Activated T-helper 17 cell treated with anti-CD3 and anti-CD28 coated beads, Interleukin-2, amount 50 U/mL, for 72 hours (primary cell): ENCODE measurements at places on chromosomes 12 and 14. TPM values are rescaled to one million over a fixed set of nuclear protein-coding genes. Genes with fewer than 3 reads are reported as not detected.

DNA sequence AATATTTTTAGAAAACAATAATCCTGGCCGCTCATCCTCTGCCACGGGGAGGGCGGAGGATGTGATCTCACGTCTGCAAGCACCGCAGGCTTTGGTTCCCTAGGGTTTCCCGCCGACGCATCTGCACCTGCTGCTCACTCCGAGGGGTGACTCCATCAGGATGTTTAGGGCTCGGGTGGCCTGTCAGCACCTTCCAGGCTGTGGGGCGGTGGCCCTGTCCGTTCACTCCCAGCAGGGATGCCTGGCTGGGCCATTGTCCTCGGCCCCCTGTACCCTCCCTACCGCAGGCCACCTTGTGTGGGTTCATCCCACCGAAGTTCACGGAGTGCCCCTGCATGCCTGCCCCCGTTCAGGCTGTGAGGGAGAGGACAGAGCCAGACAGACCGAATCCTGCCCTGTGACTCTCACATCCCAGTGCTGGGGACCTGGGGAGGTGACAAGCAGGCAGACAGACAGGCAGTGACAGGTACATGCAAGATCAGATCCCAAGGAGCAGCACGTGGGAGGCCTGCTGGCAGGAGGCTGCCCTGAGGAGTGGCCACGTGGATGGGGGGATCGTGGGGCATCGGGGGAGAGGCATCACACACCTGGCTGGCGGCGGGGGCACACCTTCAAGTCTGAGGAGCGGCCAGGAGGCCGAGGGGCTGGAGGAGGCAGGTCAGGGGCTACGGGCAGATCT is 112.6 kb downstream of the ADGRD1 start:
- ATAC-seq = no peak

DNA sequence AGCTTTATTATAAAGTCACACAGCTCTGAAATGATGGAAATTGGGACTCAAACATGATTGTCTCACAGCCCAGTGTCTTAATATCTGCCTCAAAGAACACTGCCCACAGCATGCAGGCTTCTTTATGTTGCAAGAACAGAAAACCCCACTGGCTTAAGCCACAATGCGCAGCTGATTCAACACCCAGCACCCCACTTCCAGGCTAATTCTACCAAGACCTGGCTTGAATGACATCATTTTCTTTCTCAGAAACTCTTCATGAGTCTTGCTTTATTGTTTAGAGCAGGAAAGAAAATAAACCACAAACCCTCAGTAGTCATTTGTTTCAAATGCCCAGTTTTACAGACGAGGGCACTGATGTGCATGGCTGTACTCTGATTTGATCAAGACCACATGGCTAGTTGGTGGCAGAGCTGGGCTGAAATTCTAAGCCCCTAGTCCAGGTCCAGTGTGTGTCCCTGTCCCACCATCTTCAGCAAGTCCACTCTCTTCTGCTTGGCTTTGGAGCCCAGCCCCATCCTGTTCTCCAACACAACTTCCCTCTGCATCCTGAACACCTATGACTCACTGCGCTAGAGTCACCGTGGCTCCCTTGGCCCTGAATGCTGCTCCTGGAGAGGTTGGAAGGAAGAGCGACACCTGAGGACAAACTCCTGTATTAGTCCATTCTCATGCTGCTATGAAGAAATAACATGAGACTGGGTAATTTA is 50.3 kb upstream of the SRSF5 start:
- peak; percentile 89 for ATAC-seq

DNA sequence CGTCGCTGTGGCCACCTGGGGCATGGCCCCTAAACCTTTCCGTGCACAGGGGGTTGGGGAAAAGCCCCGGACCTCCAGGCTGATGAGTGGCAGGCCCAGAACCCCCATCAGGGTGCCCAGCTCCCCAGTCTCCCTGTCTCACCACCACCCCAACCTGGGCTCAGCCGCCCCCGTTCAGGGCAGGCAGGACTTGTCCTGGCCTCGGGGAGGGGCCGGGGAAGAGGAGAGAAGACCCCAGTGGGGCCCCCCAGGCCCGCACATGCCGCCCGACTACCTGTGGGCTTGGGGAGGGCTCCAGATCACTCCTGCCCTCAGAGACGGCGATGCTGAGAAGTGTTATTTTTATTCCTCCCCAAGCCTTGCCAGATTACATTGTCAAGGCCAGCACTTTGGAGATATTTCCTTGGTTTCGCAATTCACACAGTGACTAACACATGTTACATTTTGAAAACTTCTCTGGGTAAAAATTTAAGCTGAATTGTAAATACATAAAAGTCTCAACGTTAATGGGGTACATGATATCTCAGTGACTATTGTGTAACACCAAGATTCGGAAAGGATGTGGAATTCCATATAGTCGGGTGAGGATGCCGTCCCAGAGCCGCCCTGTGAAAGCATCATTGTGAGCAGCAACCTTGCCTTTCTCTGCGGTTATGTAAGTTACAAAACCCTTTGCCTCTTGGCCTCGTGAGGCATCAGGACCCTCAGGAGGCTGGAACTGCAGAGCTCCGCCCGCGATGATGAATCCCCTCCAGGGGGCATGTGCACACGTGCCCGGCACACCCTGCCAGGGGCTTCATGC is 85.6 kb upstream of the DIO3 start:
- no peak for ATAC-seq

- ATAC-seq = no peak
These were observed 52.7 kb upstream of the PTCSC3 start for GRCh38 chr14:36229262-36229661.

DNA sequence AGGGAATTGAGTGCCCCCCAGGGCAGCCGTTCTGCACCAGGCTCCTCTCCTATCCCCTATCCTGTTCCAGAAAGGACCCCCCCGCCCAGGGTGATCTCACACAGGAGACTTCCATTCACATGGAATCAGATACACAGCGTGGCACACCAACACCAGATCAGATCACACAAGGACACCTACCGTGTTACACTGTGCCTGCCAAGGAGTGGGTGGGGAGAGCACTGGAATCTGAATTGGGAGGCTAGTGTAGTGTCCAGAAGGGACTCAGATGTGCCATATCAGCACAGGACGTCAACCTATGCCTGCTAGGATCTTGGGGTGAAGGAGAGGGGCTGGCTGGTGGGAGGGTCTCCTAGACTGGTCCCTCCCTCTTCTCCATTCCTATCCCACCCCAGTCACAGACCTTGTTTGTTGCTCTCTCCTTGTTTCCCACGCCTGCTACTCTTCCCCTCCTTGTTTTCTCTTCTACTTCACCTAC is 2.3 kb downstream of the PTMS start:
- ATAC-seq = no peak

GRCh38 chr14:33455654-33456345 is 495.1 kb downstream of the EGLN3 start:
- ATAC-seq = peak; percentile 24

DNA sequence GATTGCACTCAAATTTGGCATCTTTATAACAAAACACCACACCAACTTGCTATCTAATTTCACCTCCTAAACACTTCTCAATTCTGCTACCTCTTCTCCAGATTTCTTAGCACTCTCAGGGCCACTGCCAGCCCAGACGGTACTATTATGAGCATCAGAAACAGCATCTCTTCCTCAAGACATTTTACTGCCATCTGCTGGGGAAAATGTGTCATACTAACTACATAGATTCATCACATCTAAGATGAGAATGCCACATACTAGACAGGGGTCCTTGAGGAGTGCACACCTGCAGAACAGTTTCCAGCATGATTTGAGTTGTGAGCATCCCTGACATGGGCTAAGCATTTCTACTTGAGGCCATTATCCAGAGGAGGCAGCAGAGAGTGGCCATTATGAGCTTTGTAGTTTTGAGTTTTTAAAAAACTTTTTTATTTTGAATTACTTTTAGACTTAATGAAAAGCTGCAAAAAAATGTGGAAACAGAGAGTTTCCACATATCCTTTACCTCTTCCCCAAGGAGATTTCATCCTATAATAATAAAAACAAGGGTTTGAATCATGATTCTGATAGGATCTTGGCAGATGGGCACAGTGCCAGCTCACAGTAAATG is 15.1 kb upstream of the GRIP1 start:
- ATAC-seq = peak; percentile 79

The B4GALNT3 gene
- total RNA-seq = 3.5 TPM

The EIF2S3B gene
- 0.26 TPM for total RNA-seq

The OR4N2 gene
- not detected for total RNA-seq

The ANO4 gene
- not detected for total RNA-seq
